ENCODE measurements at places on chromosomes 7 and 10.

GRCh38 chr10:105094048-105094447 is 453.0 kb downstream of the SORCS3 start:
- DNase-seq, result no peak

- no peak for DNase-seq
Observed at GRCh38 chr10:69416695-69417094, at the start of gene TACR2. Gene TACR2, minus strand, starts transcription at chr10:69416918. Its CDS starts 595 bp downstream, at chr10:69416323.

DNA sequence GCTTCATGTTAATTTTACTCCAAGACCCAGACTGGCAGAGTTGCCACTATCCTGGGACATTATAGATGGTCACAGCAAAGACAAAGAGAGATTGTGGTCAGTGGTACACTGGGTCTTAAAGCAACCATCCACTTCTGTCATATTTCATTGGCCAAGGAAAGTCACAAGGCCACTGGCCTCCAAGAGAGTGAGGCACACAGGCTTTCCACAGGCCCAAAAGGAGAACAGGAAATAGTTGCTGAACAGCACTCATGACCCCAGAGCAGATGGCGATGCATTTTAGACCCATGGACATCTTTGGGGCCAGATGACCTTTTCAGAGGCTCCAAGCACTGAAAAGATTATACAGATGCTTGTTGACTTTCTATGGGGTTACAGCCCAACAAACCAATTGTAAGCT is 97.4 kb downstream of the ARID5B start:
- DNase-seq, result no peak

GRCh38 chr7:99424932-99425730 is 13.5 kb downstream of the PTCD1 start:
- DNase-seq, result no peak

DNA sequence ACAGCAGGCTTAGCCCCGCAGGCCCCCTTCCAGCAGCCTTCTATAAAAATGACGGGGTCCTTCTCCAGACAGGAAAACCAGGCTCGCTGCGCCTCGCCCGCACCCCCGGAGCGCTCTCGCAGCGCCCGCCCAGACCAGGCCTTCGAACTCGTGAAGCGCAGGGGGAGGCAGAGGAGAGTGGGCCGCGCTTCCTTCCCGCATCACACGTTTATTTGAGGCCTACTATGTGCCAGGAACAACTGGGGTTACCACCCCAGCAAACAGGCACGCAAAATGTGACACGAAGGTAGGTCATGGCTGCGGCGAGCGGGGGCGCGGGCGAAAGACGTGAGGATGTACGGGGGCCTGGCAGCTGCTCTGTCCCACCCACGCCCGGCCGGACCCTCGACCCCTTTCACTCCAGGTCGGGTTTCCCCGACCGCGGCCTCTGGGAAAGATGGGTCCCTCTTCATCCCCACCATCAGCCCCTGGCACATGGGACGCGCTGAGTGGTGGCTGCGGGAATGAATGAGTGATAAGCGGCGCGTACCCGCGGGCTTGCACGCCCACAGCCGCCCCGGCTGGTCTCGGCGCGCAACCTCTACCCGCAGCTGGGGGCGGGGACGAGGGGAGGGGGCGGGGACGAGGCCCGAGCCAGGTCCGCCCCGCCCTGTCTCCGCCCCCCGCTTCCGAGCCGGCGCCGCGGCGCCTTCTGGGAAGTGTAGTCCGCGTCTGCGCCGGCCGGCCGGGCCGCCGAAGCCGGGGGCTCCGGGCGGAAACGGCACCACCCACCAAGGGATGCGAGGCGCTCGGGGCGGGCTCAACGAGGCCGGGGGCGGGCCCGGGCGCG is 59.1 kb downstream of the ZNF467 start:
- peak; percentile 79 for DNase-seq

DNA sequence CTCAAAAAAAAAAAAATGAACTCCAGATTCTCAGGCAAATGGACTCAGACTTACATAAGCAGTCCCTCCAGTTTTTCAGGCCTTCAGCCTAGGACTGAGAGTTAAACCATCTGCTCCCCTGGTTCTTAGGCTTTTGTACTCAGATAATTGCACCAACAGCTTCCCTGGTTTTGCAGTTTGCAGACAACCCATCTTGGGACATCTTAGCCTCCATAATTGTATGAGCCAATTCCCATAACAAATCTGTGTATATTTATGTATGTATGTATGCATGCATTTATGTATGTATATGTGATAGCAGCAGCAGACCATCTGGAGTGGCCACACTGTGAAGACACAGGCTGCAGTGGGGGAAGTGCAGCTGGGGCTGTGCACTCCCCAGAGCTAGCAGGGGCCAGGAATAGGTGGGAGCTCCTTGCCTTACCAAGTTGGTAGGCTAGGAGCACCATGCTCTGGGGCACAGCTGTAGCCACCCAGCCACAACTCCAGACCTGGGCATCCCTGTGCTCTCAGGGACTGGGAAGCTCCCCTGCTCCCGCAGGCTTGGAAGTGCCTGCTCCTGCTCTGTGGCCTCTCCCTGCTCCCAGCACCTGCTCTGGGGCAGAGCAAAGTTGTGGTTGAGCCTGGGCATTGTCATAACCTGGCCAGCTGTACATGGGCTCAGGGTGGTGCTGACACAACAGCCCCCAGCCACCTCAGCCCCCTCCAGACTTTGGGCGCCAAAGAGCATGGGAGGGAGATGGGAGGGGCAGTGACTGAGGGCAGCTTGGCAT is 8.9 kb upstream of the KLHL7 start:
- no peak for DNase-seq

GRCh38 chr7:3605222-3605621 is 304.2 kb downstream of the SDK1 start:
- DNase-seq, result no peak

- no peak for DNase-seq
Observed at GRCh38 chr7:104857458-104858425, 156.3 kb upstream of the KMT2E start.

GRCh38 chr7:155618708-155619633 is 25.5 kb upstream of the RBM33 start:
- no peak for DNase-seq

DNA sequence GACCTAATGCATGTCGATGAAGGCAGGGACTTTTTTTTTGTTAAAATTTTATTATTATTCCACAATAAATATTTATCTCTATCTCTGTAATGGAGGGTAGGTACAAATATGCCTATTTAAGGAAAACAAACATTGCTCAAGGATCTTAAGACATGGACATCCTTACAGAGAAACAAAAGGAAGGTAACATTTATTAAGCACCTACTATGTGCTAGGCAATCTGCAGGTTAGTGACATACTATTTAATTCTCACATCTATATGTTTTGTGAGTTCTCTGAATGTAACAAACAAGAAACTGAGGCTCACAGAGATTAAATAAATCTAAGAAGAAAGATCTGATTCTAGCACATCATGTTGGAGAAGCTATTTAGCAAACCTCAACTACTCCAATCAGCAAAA is 32.1 kb downstream of the LMOD2 start:
- no peak for DNase-seq

DNA sequence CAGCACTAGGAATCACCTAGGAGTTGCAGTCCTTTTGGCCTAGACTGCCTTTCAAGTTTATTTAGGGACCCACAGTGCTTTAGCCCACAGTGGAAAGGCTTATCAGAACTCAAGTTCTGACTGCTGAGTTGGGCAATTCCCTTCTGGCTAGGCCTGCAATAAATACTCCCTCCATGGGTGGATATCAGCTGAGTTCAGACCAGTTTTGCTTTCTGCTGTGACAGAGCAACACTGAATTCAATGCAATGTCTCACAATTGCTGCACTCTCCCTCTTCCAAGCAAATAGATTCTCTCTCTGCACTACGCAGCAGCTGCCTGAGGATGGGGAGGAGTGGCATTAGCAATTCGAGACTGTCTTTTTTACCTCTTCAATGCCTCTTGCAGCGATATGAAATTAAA is 1153.3 kb downstream of the SORCS1 start:
- DNase-seq, result no peak

DNA sequence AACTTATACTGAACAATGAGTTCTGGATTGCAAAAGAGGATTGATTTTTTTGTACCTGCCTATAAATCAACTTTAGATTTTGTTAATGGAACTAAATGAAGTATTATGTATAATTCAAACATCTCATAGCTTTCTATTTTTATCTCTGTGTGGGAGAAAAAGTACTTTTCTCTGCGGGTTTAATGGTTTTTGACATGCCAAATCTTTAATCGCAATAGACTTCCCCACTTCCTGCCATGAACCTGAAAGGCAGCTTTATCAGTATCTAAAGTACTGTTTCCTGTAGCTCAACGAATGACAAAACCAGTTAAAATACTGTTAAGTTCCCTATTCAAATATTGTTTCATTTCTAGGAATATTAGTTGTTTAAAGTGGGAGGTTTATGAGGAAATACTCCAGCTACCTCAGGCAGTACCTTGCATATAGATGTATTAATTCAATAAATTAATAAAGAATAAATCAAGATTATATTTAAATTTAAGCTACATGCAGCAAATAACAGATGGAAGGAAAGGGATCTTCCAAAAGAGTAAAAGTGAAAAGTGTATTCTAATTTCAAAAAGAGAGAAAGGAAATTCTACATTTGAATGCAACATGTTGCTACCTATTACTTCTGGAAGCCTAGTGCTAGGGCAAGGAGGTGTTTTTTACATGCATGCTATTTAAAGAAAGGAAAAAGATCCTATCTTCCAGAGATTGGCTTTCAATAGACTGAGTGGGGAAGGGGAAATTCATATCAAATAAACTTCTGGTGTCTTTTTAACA is 75.9 kb downstream of the SVOPL start:
- no peak for DNase-seq

GRCh38 chr7:73577627-73578341 is 595 bp downstream of the TBL2 start:
- no peak for DNase-seq

- DNase-seq, result peak; percentile 67
Observed at GRCh38 chr10:88270871-88271713, 312.0 kb downstream of the RNLS start.

DNA sequence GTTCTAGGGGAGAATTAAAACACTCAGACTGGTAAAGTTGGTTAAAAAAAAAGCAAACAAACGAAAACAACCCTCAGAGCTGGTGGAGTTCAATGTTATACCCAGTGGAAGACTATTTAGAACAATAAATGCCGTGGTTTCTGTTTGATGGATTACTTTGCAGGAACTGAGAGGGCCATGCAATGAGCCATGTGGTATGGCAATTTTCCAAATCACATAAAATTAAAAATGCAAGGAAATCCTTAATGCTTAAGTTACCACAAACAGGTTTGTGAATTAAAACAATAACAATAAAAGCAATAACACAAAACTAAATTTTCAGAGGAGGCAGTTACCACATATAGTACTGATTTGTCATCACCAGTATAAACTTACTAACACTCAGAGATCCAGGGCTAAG is 96.9 kb downstream of the RTKN2 start:
- no peak for DNase-seq

GRCh38 chr10:77925795-77926565 is 575 bp downstream of the DLG5 start:
- no peak for DNase-seq

GRCh38 chr10:71437537-71438092 is 40.9 kb downstream of the CDH23 start:
- DNase-seq, result no peak

- DNase-seq, result no peak
Observed at GRCh38 chr7:43650457-43651052, 67.6 kb downstream of the STK17A start.

- no peak for DNase-seq
Observed at GRCh38 chr10:83886871-83887270, 252.4 kb upstream of the GHITM start.

- no peak for DNase-seq
Observed at GRCh38 chr7:44471436-44471835, 19.0 kb downstream of the NUDCD3 start.

DNA sequence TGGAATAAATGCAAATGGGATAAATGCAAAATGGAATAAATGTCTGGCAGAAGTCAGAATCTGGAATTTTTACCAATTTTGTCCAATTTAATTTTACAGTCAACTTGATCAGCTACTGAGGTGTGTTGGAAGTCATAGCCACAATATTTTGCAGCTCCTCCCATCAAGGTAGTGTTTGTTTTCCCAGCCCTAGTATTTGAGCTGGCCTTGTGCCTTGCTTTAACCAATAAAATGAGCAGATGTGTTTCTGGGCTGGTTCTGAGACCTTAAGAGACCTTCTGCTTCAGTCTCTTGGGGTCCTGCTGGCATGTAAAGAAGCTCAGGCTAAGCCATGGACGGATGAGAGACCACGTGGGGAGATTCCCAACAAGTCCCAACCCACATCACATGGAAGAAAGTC is 42.7 kb upstream of the RSBN1L start:
- no peak for DNase-seq

GRCh38 chr10:65555192-65555591 is 1370.6 kb upstream of the LRRTM3 start:
- no peak for DNase-seq

DNA sequence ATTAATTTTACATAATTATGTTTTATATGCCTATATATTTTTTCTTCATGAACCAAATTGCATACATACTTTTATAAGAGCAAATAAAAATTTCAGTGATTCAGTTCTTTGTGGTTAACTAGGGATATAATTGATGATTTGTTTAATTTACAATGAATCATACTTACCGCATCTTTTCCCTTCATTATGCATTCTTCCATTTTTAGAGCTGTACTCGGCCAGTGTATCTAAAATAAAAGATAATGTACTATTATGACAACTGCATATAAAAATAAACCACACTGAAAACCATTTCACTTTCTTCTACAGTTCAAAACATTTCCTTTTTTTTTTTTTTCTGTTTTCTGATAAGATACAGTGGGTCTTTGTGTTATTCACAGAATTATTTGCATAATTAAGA is 179.9 kb downstream of the SEMA3E start:
- DNase-seq, result no peak

- DNase-seq, result no peak
Observed at GRCh38 chr10:11379771-11380170, 231.7 kb downstream of the USP6NL start.

- no peak for DNase-seq
Observed at GRCh38 chr10:1964476-1964875, 227.2 kb upstream of the ADARB2 start.

DNA sequence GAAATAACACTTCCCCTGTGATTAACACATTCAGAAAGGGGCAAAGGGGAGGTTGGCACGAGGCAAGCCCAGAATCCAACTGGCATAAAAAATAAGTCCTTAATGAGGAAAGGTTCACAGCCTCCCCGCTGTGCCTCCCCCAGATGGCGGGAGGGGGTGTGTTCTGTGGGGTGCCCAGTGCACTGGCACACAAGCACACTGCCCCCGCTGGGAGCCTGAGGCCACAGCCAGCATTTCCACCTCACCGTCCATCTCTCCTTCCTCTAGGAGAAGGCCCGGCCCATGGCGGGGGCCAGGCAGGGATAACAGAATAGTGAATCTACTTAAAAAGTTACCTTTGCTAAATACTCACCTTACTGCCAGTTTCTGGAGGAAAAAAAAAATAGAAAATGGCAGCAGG is 43.2 kb downstream of the PRKAG2 start:
- DNase-seq, result no peak

- no peak for DNase-seq
Observed at GRCh38 chr10:15448598-15448997, 77.5 kb upstream of the FAM171A1 start.

DNA sequence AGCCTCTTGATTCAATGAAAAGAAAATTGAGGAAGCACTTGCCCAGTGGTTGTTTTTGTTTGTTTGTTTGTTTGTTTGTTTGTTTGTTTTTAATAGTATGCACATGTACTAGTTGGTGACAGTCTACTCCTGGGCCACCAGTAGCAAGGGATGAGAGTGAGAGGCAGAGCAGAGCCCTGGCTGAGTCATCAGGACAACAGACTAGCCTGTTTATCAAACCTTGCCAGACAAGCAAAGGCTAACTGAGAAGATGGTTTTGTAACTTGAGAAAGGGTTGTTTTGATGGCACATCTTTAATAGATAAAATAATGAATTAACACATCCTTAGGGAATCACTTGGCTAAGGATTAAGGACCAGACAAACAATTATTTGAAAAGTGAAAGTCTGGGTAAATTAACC is 78.1 kb downstream of the INHBA start:
- no peak for DNase-seq

All from activated T-helper 2 cell treated with anti-CD3 and anti-CD28 coated beads, Interferon-gamma antibody, Interleukin-2, Interleukin-4, amounts not matched to agents 10 μg/mL and 5 μg/mL and 100 μg/mL, durations not matched to agents 14 hours and 24 hours and 36 hours (primary cell).